ENCODE measurements at places on chromosomes 3 and 15. TPM values are rescaled to one million over a fixed set of nuclear protein-coding genes. Genes with fewer than 3 reads are reported as not detected.

GRCh38 chr3:63875510-63875909, 11.8 kb downstream of the ATXN7 start:
- DNase-seq: no peak

- no peak for DNase-seq
Observed at GRCh38 chr15:95068701-95069521, 837.5 kb downstream of the MCTP2 start.

Gene HES1
- 13.0 TPM for total RNA-seq

DNA sequence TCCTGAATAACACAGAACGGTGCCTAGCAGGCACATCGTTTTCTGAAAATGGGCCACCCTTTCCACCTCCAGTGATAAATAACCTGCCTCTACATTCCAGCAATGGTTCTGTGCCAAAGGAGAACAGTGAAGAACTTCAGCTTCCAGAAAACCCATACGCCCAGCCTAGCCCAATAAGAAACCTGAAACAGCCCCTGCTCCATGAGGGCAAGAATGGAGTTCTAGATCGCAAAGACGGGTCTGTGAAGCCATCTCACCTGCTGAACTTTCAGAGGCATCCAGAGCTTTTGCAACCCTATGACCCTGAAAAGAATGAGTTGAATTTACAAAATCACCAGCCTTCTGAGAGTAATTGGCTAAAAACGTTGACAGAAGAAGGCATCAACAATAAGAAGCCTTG, 61.9 kb downstream of the CGNL1 start:
- no peak for DNase-seq
